ENCODE measurements at places on chromosomes 1 and 21. TPM values are rescaled to one million over a fixed set of nuclear protein-coding genes. Genes with fewer than 3 reads are reported as not detected.

The SYTL1 gene
- 0.50 TPM for total RNA-seq

The C8A gene
- total RNA-seq, result not detected

The CDA gene
- 43.0 TPM for total RNA-seq

The GPR61 gene
- 0.06 TPM for total RNA-seq

The DAB1 gene
- not detected for total RNA-seq

The PIGR gene
- total RNA-seq, result not detected

The COL24A1 gene
- 0.02 TPM for total RNA-seq

The SFN gene
- total RNA-seq, result 543 TPM

The TTC34 gene
- total RNA-seq, result 0.04 TPM

The RCSD1 gene
- total RNA-seq, result 0.02 TPM

The TMPRSS15 gene
- total RNA-seq, result not detected

The ECM1 gene
- 1.5 TPM for total RNA-seq

The HES5 gene
- not detected for total RNA-seq

The CFHR1 gene
- 0.17 TPM for total RNA-seq

The SPRR1B gene
- total RNA-seq, result not detected

The CD5L gene
- not detected for total RNA-seq

The LCE3E gene
- not detected for total RNA-seq

The RNU1-4 gene
- not detected for total RNA-seq

The KCNJ15 gene
- not detected for total RNA-seq

The C4BPB gene
- 2.1 TPM for total RNA-seq

The CFAP57 gene
- 0.45 TPM for total RNA-seq

The DISC1 gene
- 0.29 TPM for total RNA-seq

The CITED4 gene
- 77.9 TPM for total RNA-seq

The CELA3A gene
- not detected for total RNA-seq

The HAO2 gene
- not detected for total RNA-seq

The KRTAP19-1 gene
- not detected for total RNA-seq

The INAVA gene
- 37.8 TPM for total RNA-seq

The PKP1 gene
- 0.08 TPM for total RNA-seq

The ASB17 gene
- total RNA-seq, result not detected

The PADI2 gene
- 1.4 TPM for total RNA-seq

The LCE3D gene
- 4.0 TPM for total RNA-seq

The NID1 gene
- total RNA-seq, result 7.5 TPM

The CLCA1 gene
- total RNA-seq, result not detected

The SPRR1A gene
- not detected for total RNA-seq

The CDC20 gene
- total RNA-seq, result 196 TPM
